Activated T-helper 2 cell treated with anti-CD3 and anti-CD28 coated beads, Interferon-gamma antibody, Interleukin-2, Interleukin-4, amounts not matched to agents 10 μg/mL and 5 μg/mL and 100 μg/mL, durations not matched to agents 14 hours and 24 hours and 36 hours (primary cell): ENCODE measurements at places on chromosomes 3 and 15. TPM values are rescaled to one million over a fixed set of nuclear protein-coding genes. Genes with fewer than 3 reads are reported as not detected.

DNA sequence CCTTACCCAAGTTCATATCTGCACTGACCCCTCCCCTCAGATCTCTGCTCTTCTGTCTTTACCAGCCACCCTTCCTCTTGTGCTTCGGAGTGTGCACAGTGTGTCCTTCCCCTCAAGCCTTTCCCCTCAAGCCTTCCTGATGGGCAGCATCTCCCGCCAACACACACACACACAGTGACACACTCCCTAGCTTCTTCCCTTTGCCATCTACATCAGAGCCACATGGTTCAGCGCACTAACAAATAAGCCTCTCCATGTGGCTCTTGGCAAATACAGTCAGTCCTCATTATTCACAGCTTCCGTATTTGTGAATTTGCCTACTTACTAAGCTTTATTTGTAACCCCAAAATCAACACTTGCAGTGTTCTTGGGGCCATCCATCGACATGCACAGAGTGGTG, 37.5 kb downstream of the SH3BP5 start:
- DNase-seq: no peak

The APOD gene
- total RNA-seq: 0.87 and 1.3 TPM in 2 replicates

GRCh38 chr3:10306156-10306555, 13.4 kb upstream of the GHRL start:
- no peak for DNase-seq

The SLC9C1 gene
- 0.37 TPM in 1 of 2 replicates, not detected in the other for total RNA-seq

The GRM2 gene
- total RNA-seq: 0.23 and 0.27 TPM in 2 replicates

GRCh38 chr3:106714400-106714799, 662.8 kb upstream of the CCDC54 start:
- no peak for DNase-seq

GRCh38 chr3:133803469-133803868, 2.1 kb upstream of the SRPRB start:
- DNase-seq: no peak

The LRRC31 gene
- 0.07 TPM in 1 of 2 replicates, not detected in the other for total RNA-seq

DNA sequence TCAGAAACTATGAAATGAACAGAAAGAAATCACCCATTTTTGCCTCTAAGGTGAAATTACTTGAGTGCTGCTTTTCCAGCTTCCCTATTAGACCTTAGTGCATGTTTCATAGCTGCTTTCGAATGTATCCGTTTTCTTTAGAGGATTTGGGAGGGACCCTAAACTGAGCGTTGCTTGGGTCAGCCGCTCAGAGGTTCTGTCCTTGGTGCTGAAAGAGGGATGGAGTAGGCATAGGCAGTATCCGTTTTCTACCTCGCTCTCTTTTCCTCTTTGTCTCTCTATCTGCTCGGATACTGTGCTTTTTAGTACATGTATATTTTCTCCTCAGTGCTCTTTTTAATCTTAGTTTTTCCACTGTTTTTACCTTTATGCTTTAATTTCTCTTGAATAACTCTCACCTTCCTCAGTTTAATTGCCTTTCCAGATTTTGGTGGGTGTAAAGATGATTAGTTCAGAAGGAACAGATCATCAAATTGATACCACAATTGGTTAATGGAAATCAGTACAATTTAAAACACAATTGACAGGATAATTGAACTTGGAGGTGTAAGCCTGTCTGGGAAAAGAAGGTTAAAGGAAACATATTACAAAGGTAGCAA, at the start of gene DRD3:
Gene DRD3, minus strand, starts transcription at position 283 of the 599 bp plus-strand sequence. CDS start 7,060 bp downstream, outside the sequence.
- DNase-seq: no peak

The KIF7 gene
- total RNA-seq: 3.5 and 4.2 TPM in 2 replicates

GRCh38 chr15:88657326-88658069, 18.7 kb downstream of the ISG20 start:
- no peak for DNase-seq
